SJSA1 (cell line): ENCODE measurements at places on chromosomes 2 and 18. TPM values are rescaled to one million over a fixed set of nuclear protein-coding genes. Genes with fewer than 3 reads are reported as not detected.
A peak's percentile ranks its signal among the peaks of the same experiment; 100 is the strongest.

- DNase-seq, result no peak
- H3K36me3 ChIP-seq, result no peaks in the 10 kb centered on the region
- H3K4me3 ChIP-seq, result no peak overlapping the region
- peaks cover 10% of the 10 kb centered on the region for H3K4me1 ChIP-seq
- H3K27me3 ChIP-seq, result no peaks in the 10 kb centered on the region
- H3K27ac ChIP-seq, result no peak overlapping the region
These were observed 30.6 kb upstream of the EPC2 start for GRCh38 chr2:148614014-148614321.

GRCh38 chr2:12223732-12224131, 477.3 kb downstream of the LPIN1 start:
- H3K4me1 ChIP-seq, result 0 out of 2 replicates have a peak, but pooled peaks cover 4% of the 10 kb centered on the region
- no peak for DNase-seq
- H3K27me3 ChIP-seq, result no peaks in the 10 kb centered on the region
- H3K27ac ChIP-seq, result no peak overlapping the region
- no peak overlapping the region for H3K4me3 ChIP-seq
- no peaks in the 10 kb centered on the region for H3K36me3 ChIP-seq

DNA sequence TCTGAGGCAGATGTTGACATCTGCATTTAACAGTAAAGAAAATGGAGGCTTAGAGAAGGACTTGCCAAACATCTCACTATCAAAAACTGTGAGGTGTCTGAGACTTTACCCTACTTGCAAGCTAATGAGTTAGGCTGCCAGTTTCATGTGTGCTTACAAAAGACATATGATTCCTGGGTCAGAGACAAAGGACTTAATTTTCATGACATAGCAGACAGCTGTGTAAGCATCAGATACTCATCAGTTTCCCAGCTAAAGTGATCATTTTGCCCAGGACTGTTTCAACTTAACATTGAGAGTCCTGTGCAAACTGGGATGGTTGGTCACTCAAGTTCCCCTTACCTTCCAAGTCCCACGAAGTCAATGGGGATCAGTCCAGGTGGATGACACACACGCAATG, 18.9 kb upstream of the DAPL1 start:
- no peaks in the 10 kb centered on the region for H3K4me1 ChIP-seq
- H3K36me3 ChIP-seq, result no peaks in the 10 kb centered on the region
- no peak overlapping the region for H3K4me3 ChIP-seq
- no peak for DNase-seq

MERTK gene
- total RNA-seq, result not detected in 2 replicates

- H3K36me3 ChIP-seq, result peaks cover 87% of the 10 kb centered on the region
- H3K4me3 ChIP-seq, result no peak overlapping the region
- peaks cover 15% of the 10 kb centered on the region for H3K4me1 ChIP-seq
- DNase-seq, result peak; percentile 36
These were observed 17.5 kb downstream of the ASB1 start for GRCh38 chr2:238444242-238444641.

- no peaks in the 10 kb centered on the region for H3K27me3 ChIP-seq
- no peak for DNase-seq
- no peak overlapping the region for H3K4me3 ChIP-seq
- H3K4me1 ChIP-seq, result no peaks in the 10 kb centered on the region
- no peaks in the 10 kb centered on the region for H3K36me3 ChIP-seq
- no peak overlapping the region for H3K27ac ChIP-seq
These were observed 17.9 kb downstream of the CYP26B1 start for GRCh38 chr2:72129681-72130340.

DNA sequence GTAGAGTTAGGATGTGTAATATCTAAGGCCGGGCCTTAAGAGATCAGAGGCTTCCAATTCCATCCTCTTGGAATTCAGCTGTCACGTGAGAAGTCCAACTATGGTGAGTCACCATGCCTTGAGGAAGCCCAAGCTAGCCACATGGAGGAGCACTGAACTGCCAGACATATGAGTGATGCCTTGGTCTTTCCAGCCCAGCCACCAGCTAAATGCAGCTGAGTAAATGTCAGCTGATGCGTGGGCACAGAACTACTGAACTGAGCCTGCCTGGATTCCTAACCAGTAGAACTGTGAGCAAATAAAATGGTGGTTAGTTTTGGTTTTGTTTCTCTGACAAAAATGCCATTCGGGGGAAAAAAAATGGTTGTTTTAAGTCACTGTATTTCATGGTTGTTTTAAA, 153.7 kb upstream of the SERTAD2 start:
- DNase-seq, result peak; percentile 65
- H3K4me1 ChIP-seq, result peaks cover 14% of the 10 kb centered on the region
- H3K4me3 ChIP-seq, result no peak overlapping the region
- H3K36me3 ChIP-seq, result no peaks in the 10 kb centered on the region
